ENCODE measurements at places on chromosomes 7 and 10.
A peak's percentile ranks its signal among the peaks of the same experiment; 100 is the strongest.

DNA sequence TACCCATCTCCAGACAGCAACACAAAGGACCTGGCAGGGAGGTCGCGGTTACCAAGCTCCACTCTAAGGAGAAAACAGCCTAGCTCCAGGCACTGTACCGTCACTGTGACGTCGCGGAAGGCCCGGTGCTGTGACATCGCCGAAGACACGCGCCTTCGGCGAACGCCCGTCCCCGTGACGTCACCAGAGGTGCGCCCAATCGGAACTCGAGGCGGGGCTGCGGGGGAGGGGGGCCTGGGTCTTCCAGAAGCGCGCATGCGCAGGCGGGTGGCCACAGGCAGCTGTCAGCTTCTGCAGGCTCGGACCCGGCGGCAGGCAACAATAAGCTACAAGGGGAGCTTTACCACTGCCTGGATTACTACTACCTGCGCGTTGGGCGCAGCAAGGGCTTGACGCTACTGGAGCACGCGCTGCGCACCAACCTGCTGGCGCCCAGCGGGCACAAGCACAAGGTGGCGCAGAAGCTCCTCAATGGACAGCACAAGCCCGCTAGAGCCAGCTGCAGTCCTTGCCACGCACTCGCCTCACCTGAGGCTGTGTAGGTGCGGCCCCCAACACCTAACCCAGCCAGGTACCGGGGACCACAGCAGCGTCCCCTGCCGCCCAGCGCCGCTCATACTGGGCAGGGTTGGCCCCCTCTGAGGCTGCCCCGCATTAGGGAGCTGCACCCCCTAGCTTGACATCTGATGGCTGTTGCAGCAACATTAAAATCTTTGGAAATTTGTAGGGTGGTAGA lies 208.4 kb downstream of the TPST1 start:
- peak; percentile 30 for DNase-seq

- DNase-seq = no peak
Observed at GRCh38 chr10:51683031-51683691, 16.2 kb downstream of the CSTF2T start.

GRCh38 chr7:134605978-134606923 lies 40.4 kb upstream of the BPGM start:
- DNase-seq = peak; percentile 53

- no peak for DNase-seq
Observed at GRCh38 chr7:74012842-74013249, 15.1 kb upstream of the ELN start.

GRCh38 chr10:21505711-21506278 lies 19.7 kb downstream of the SKIDA1 start:
- peak; percentile 45 for DNase-seq

DNA sequence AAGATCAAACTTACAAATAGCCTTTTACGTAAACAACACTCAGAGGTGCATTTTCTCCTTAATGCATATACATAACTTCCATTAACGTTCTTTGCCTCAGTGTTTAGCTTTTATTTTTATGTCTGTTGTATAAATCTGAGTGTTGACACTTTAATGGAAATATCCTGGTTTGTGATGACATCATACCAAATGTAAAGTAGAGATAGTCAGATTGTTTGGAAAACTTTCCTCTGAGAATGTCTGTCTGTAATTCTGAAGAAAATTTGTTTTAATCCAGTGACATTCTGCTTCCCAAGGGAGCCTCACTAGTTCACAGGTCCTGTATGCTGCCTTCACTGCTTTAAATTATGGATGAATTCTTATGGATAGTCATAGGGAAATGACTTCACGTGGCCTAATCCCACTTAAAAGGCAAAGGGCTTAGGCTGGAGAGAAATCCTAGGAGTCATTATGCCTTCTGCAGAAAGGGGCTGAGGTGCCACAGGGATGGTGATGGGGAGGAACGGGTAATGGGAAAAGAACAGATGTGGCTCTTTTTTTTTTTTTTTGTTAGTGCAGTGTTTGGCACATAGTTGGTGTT lies 93.2 kb downstream of the DNAJB9 start:
- no peak for DNase-seq

DNA sequence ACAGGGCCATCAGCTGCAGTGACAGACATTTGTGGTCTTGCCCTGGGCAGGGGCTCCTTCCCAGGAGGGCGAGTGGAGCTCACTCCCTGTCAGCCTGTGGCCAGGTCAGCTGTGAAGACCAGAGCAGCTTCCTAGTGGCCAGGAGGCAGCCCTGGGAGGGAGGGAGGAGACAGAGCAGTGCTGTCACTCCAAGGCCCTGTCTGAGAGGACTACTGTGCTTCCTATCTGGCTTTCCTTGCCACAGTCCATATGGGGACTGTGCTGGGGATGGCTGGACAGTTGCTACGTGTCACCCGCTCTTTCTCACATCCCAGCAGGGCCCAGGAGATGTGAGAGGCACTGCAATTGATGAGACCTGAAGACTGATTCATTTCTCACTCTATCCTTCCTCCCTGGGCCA lies 15.2 kb upstream of the ADCYAP1R1 start:
- DNase-seq = no peak

GRCh38 chr7:129525225-129525862 lies 23.0 kb downstream of the SMKR1 start:
- DNase-seq = no peak

DNA sequence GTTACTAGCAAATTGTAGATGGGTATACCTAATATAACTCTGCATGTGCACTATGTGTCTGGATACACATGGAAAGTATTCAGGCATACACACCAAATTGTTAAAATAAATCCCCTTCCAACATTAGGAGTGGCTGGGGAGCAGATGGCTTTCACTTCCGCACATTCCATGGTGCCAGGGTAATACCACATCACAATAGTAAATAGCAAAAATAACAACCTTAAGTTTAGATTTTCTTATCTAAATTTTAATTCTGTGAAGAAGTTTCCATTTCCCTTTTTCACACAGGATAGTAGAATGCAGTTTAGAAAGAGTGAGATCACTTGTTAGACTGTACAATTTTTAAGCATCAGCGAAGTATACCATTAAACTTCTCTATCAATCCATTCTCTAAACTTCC lies 5.8 kb upstream of the ALOX5 start:
- no peak for DNase-seq

DNA sequence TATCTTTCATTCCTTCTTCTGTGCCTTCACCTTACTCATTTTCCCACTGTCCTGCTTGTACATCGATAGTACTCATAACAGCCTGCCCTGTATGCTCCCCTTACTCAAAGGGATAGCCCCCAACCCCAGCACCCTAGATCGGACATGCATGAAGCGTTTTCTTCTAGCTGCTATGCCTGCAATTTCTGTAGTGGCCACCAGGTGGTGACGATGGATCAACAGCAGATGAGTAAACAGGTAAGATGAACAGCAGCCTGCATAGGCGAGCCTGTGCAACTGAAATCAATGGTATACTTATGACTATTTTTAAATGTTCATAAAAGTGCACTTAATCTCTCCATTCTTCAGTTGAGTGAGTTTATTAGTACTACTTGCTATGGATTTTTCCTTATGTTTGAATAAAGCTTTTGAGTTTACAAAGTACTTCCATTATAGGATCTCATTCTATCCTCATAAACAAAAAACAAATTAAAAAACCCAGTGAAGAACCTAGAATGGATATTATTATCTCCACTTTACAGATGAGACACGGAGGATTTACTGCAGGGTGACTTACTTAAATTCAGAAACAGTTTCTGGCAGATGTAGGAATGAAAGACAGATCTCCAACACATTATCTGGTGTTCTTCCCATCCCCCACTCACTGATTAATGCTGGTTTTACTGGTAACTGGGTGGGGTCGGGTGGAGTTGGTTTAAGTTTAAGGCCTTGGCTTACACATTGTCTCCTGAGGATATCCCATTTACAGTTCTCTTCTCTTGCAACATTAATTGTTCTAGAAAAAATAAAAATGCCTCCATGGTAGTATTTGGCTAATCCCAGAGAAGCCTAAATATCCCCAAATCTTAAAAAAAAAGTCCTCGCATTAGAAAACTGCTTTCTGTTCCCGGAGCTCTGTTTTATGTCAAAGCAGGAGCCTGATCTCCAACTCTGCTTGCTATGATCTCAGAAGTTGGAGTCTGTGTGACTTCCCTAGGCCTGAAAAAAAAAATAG lies 222.1 kb downstream of the GLI3 start:
- peak; percentile 31 for DNase-seq

- DNase-seq = no peak
Observed at GRCh38 chr10:113232928-113233511, 283.0 kb downstream of the TCF7L2 start.

GRCh38 chr7:155997431-155998327 lies 185.4 kb upstream of the SHH start:
- DNase-seq = no peak
